ENCODE measurements at places on chromosomes 12 and 14.

DNA sequence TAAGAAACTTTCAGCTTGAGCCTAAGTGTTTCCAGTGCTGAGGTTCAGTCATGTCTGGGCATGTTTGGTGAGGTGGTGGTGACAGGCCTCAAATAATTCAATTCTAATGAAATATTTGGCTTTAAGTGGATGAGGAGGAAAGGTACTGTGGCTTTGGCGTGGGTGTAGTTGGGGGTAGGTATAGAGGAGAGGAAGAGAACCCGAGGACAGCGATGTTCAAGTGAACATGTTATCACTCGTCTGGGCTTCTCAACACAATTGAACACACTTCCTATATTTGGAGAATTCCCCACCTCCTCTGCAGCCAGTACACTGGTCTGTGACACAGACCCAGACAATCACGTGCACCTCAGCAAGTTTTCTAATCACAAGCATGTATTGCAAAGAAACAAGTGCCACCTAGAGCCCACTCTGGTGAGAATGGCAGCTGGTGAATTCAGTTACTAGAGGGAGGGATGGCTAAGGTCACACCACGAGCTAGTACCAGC is 53.0 kb downstream of the IFNG-AS1 start:
- H3K27me3 ChIP-seq = no peaks in the 10 kb centered on the region
- H3K36me3 ChIP-seq = no peaks in the 10 kb centered on the region
- H3K4me3 ChIP-seq = no peak overlapping the region
- H3K27ac ChIP-seq = no peak overlapping the region
- no peaks in the 10 kb centered on the region for H3K4me1 ChIP-seq

DNA sequence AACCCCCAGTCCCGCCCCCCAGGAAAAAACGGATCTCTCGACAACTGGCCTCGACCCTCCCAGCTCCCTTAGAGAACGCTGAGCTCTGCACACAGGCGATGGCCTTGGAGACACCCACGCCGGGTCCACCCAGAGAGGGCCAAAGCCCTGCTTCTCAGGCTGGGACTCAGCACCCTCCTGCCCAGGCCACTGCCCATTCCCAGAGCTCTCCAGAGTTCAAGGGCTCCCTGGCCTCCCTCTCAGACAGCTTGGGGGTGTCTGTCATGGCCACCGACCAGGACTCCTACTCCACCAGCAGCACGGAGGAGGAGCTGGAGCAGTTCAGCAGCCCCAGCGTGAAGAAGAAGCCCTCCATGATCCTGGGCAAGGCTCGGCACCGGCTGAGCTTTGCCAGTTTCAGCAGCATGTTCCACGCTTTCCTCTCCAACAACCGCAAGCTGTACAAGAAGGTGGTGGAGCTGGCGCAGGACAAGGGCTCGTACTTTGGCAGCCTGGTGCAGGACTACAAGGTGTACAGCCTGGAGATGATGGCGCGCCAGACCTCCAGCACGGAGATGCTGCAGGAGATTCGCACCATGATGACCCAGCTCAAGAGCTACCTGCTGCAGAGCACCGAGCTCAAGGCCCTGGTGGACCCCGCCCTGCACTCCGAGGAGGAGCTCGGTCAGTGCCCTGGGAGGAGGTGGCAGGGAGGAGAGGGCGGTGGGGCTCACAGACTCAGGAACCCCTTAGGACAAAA is 95.8 kb downstream of the LGMN start:
- H3K27me3 ChIP-seq = no peaks in the 10 kb centered on the region
- DNase-seq = no peak
- H3K4me1 ChIP-seq = no peaks in the 10 kb centered on the region
- H3K36me3 ChIP-seq = no peaks in the 10 kb centered on the region
- no peak overlapping the region for H3K4me3 ChIP-seq
- H3K27ac ChIP-seq = peak overlapping the region; percentile 61

GRCh38 chr12:122099856-122100255 is 21.3 kb downstream of the MLXIP start:
- H3K27me3 ChIP-seq = no peaks in the 10 kb centered on the region
- no peak for DNase-seq
- peaks cover 89% of the 10 kb centered on the region for H3K4me1 ChIP-seq

DNA sequence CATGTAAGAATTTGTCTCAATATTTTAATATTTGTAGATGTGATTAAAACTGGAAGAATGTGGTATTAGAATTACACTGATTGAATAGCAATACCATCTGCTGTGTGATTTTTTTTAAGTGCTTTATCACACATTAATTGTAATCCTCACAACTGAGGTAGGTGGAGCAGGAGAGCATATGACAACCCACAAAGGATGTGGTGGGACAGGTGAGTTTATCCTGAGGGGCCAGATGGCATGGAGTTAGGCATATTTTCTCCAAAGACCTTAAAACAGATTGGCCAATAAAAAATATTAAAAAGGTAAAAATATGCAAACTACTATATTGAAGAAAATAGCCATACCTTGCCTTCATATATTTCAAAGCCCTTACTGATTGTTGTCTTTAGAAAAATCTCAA is 7.8 kb downstream of the LRRC10 start:
- no peak overlapping the region for H3K27ac ChIP-seq
- no peaks in the 10 kb centered on the region for H3K27me3 ChIP-seq
- peaks cover 5% of the 10 kb centered on the region for H3K4me1 ChIP-seq
- no peaks in the 10 kb centered on the region for H3K36me3 ChIP-seq
- no peak for DNase-seq

DNA sequence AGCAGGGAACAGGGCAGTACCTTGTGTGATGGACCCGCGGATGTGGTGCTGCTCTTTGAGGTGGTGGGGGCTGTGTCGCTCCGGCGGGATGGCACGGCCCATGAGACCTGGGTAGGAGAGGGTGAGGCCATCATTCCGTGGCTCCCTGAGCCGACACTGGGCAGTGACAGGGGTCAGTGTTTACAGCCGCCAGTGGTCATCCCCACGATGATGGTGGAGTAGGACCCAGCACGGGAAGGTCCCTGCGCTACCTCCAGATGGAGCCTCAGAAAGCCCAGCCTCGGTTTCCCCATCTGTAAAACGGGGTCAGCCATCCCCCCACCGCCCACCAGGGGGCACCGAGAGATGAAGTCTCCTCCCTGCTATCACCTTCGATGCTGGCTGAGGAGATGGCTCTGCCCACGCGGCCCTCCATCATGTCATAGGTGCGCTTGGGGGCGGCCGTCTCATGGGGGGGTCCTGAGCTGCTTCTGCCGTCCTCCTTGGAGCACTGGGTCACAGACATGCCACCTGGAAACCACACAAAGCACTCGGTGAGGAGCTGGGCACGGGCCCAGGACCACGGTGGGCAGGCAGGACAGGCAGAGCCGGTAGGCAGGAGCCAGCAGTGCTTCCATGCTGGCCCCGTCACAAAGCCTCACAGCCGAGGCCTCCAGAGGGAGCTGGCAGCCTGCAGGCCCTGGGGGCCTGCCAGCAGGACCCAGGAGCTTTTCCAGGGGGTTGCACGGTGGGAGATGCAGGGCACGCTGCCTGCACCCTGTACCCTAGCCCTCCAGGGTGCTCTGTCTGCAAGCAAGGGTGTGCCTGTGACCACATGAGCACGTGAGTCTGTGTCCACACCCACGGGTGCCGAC is 53.1 kb downstream of the RFLNA start:
- peaks cover 7% of the 10 kb centered on the region for H3K4me1 ChIP-seq
- H3K4me3 ChIP-seq = no peak overlapping the region
- DNase-seq = no peak
- no peak overlapping the region for H3K27ac ChIP-seq
- H3K36me3 ChIP-seq = peaks cover 10% of the 10 kb centered on the region

DNA sequence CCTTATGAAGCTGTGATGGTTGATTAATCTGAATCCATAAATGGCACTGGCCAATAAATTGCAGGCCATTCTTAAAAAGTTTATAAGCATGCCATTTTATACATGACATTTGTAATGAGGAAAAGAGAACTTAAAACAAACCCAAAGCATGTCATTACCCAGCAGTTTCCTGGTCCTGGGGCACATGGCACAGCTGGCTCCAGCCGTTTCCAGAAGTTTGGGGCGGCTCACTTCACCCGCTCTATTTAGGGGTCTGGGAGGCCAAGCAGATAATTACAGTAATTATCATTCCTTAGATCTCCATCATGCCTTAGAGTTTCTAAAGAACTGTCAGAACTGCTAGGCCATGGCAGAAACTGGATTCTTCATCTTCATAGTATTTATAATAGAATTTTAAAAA is 6.4 kb downstream of the ADGRD1 start:
- no peaks in the 10 kb centered on the region for H3K27me3 ChIP-seq
- no peak for DNase-seq
- H3K4me1 ChIP-seq = peaks cover 4% of the 10 kb centered on the region

GRCh38 chr14:100323121-100323941 is at the start of gene SLC25A47:
Gene SLC25A47 (plus strand): TSS chr14:100323339. CDS start chr14:100323415, 76 bp downstream.
- DNase-seq = no peak
- H3K4me3 ChIP-seq = no peak within 1 kb of the TSS
- no peaks in the 10 kb centered on the region for H3K27me3 ChIP-seq
- H3K4me1 ChIP-seq = peaks cover 6% of the 10 kb centered on the region

GRCh38 chr12:31876568-31877424 is 82.4 kb upstream of the RESF1 start:
- H3K27me3 ChIP-seq = no peaks in the 10 kb centered on the region
- peak; percentile 53 for DNase-seq
- H3K27ac ChIP-seq = no peak overlapping the region
- no peak overlapping the region for H3K4me3 ChIP-seq

GRCh38 chr12:61896436-61896835 is 363.8 kb upstream of the USP15 start:
- no peak overlapping the region for H3K27ac ChIP-seq
- no peaks in the 10 kb centered on the region for H3K36me3 ChIP-seq
- DNase-seq = no peak
- no peaks in the 10 kb centered on the region for H3K4me1 ChIP-seq
- no peaks in the 10 kb centered on the region for H3K27me3 ChIP-seq

DNA sequence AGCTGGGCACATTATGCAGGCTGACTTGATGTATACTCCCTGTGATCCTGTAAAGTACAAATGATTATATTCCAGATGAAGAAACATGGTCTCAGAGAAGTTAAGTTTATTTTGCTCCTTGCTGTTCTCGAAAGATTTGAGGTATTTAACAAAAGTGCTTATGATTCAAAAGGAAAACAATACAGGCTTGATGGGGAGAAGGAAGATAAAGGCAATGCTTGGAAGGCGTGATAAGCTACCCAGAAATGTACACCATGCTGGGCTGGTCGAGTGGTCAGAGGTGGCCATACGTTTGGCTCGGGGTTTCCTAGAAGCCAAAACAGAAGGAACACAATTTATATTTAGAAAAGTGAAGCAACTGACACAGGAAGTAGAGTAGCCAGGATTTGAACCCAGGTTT is 201.0 kb downstream of the KTN1 start:
- H3K27me3 ChIP-seq = no peaks in the 10 kb centered on the region
- peak overlapping the region; percentile 87 for H3K27ac ChIP-seq
- DNase-seq = no peak
- H3K4me3 ChIP-seq = no peak overlapping the region
- H3K36me3 ChIP-seq = no peaks in the 10 kb centered on the region

- H3K4me1 ChIP-seq = no peaks in the 10 kb centered on the region
- no peak for DNase-seq
- no peak overlapping the region for H3K4me3 ChIP-seq
- H3K36me3 ChIP-seq = no peaks in the 10 kb centered on the region
Measured at GRCh38 chr12:128637642-128638606, 185.8 kb downstream of the SLC15A4 start.

GRCh38 chr12:5374713-5375112 is 57.2 kb upstream of the NTF3 start:
- no peak overlapping the region for H3K4me3 ChIP-seq
- H3K27me3 ChIP-seq = no peaks in the 10 kb centered on the region
- no peak overlapping the region for H3K27ac ChIP-seq
- no peaks in the 10 kb centered on the region for H3K36me3 ChIP-seq
- H3K4me1 ChIP-seq = no peaks in the 10 kb centered on the region

GRCh38 chr14:102590667-102591099 is 1.8 kb upstream of the RCOR1 start:
- H3K36me3 ChIP-seq = no peaks in the 10 kb centered on the region
- no peak overlapping the region for H3K4me3 ChIP-seq
- H3K27me3 ChIP-seq = no peaks in the 10 kb centered on the region
- peaks cover 19% of the 10 kb centered on the region for H3K4me1 ChIP-seq
- DNase-seq = peak; percentile 45

DNA sequence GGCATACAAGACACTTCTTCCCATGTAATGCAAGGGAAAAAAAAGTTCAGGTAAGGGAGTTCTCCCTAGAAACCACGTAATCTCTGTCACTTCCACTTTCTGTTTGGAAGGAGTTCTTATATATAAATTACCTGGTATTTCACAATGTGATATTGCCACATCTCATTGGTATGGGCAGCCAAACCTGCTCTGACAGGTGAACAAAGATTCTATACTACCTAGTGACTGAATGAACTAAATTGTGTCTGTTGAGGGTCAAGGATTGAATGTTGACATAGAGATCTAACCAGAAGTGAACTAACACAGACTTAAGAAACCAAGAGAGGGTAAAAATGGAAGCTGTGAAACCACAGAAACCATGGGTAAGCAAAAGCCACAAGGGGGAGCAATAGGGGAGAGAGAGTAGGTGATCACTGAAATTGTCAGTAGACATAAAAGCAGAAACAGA is 161.3 kb downstream of the RPL10L start:
- no peak for DNase-seq
- no peak overlapping the region for H3K27ac ChIP-seq
- no peaks in the 10 kb centered on the region for H3K27me3 ChIP-seq
- H3K4me3 ChIP-seq = no peak overlapping the region
- H3K36me3 ChIP-seq = no peaks in the 10 kb centered on the region

GRCh38 chr12:131893605-131894312 is 663 bp upstream of the ULK1 start:
- peaks cover 29% of the 10 kb centered on the region for H3K4me1 ChIP-seq
- H3K27me3 ChIP-seq = no peaks in the 10 kb centered on the region
- H3K4me3 ChIP-seq = no peak overlapping the region
- no peak for DNase-seq
- H3K27ac ChIP-seq = peak overlapping the region; percentile 100
- no peaks in the 10 kb centered on the region for H3K36me3 ChIP-seq

DNA sequence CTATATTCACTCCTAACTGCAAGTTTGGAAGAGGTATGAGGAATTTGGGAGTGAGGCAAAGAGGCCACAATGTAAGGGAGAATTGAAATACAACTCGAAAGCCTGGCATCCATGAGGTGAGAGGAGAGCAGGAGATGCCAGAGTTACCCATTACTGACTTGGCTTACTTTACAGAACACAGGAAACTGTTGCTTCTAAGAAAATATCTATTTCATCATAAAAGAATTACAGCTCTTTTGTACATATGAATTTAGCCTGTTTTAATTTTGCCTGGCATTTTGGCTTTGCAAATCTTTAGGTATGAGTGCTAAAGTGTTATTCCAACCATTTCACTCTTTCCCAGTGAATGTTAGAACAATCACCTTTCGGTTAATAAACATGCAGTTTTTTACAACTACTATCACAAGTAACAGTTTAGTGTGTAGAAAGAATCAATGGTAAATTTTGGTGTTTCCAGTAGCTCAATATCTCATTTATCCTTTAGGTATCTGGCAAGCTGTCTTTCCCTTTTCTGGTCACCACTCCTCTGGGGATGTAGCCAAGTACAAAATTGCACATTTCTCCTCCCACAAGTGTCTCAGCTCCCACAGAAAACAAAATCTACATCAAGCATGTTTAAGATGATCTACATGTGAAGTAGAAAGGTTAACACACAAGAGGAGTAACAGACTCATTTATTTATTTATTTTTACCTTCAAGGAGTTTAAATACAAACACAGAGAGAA is 196.6 kb upstream of the DCN start:
- DNase-seq = no peak
- no peaks in the 10 kb centered on the region for H3K27me3 ChIP-seq
- no peak overlapping the region for H3K27ac ChIP-seq

- no peak overlapping the region for H3K4me3 ChIP-seq
- H3K36me3 ChIP-seq = no peaks in the 10 kb centered on the region
- H3K27ac ChIP-seq = peak overlapping the region; percentile 76
- H3K4me1 ChIP-seq = peaks cover 15% of the 10 kb centered on the region
Measured at GRCh38 chr14:36981832-36982529, 190.4 kb downstream of the SLC25A21 start.

Measured in body of pancreas (tissue), 4 donors.